ENCODE measurements at places on chromosomes 16 and 17.

DNA sequence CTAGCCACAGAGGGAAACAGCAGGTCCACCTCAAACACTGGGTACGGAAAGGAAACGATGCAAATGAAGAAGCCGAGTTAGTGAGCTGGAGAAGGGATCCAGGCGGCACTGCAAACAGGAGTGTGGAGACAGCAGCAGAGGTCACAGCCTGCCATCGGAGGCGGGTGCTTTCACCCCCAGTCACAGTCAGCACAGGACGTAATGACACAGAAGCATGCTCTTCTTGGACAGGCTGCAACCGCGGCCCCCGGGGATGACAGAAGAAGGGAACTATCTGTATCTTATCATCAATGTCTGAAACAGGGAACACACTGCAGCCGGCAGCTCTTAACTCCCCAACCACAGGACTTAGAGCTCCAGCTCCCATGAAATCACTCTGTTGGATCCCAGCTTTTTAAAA lies 16.1 kb upstream of the SLC38A8 start:
- DNase-seq, result no peak

- no peak for DNase-seq
Measured at GRCh38 chr17:79163071-79163470, 88.4 kb downstream of the ENGASE start.

- peak; percentile 66 for DNase-seq
Measured at GRCh38 chr16:51538707-51539498, 387.8 kb upstream of the SALL1 start.

- peak; percentile 67 for DNase-seq
Measured at GRCh38 chr17:45228763-45229539, 7.3 kb downstream of the FMNL1 start.

GRCh38 chr16:11188801-11189740 lies 66.9 kb downstream of the SOCS1 start:
- no peak for DNase-seq

DNA sequence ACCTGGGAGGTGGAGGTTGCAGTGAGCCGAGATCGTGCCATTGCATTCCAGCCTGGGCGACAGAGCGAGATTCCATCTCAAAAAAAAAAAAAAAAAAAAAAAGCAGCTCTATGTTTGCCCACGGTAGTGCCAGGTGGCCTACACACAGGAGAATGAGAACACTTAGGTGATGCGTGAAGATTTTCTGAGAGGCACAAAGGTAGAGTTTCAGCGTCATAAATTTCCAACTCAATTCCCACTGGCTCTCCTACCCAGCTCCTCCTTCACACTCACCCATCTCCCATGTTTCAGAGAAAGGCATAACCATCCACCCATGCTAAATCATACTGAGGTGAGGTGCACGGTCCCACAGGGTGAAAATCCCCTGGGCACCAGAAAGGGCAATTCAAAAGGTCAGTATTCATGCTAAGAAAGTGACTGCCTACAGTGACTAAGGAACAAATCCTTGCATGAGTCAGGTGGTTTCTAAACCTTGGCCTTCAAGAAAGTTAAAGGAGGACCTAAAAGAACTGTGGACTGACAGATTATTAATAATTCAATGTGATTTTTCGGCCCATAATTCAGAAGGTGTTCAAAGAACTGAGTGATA lies 4.8 kb downstream of the DCAKD start:
- DNase-seq, result no peak

Data from non-pigmented ciliary epithelial cell (primary cell).